Occipital lobe (tissue), 3 donors: ENCODE measurements at places on chromosomes 16 and 17.

GRCh38 chr17:6075845-6076244, 5.7 kb downstream of the WSCD1 start:
- DNase-seq: no peak

DNA sequence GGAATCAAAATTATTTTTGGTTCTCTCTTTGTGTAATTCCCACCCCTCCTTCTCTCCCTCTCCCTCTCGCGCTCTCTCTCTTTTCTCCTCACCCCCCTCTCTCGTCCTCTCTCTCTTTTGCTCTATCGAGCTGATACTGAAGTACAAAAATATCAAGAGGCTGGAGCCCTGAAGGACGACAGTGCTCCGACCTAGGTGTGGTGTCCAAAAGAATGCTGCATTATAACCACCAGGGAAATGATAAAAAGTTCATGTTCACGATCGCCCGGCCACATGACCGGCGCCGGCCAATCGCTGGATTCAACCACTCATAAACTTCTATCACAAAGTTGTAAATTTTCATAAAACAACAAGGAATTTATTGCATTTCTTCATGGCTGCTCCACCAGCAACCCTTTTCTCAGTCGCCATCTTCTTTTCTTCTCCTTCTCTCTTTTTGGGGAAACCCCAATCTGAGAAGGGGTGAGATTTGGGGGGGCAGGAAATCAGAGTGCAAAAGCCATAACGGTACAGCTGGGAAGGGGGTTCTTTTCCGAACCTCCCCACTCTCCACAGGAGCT, at the start of gene HOXB6:
HOXB6 (minus strand) TSS at position 217 of the 560 bp plus-strand sequence. CDS start 6,836 bp downstream, outside the sequence.
- no peak for DNase-seq

GRCh38 chr16:25553711-25554436, 137.9 kb upstream of the HS3ST4 start:
- no peak for DNase-seq

GRCh38 chr16:27232901-27233625, 29.7 kb downstream of the KDM8 start:
- DNase-seq: no peak

DNA sequence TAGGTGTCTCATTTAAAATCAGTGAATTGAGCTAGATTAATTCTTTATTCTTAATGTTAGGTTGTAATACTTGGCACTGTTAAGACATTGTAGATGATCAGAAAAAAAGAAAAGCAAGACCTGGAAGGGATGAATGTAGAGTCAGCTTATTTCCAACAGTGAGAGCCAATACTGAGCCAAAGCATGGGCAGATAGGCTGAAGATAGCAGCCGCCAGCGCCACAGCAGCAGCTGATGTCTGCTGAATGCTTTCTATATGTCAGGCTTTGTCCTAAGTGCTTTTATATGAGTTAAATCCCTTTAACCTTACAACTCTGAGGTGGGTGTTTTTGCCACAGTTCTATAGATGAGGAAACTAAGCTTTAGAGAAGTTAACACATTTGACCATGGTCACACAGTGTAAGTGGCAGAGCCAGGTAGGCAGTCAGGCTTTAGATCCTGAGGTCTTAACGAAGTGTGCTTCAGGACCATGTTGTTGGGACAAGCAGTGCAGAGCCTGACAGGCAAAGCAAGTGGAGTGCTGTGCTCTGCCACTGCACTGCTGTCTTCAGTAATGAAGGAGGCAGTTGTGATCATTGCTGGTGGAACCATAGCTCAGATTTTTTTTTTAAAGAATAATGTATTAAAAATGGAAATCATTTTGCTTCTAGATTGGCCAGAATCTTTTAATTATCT, 25.9 kb downstream of the TNRC6A start:
- no peak for DNase-seq

- DNase-seq: no peak
Measured at GRCh38 chr16:66293207-66293735, 73.2 kb upstream of the CDH5 start.

GRCh38 chr16:51697454-51697853, 546.4 kb upstream of the SALL1 start:
- DNase-seq: no peak

DNA sequence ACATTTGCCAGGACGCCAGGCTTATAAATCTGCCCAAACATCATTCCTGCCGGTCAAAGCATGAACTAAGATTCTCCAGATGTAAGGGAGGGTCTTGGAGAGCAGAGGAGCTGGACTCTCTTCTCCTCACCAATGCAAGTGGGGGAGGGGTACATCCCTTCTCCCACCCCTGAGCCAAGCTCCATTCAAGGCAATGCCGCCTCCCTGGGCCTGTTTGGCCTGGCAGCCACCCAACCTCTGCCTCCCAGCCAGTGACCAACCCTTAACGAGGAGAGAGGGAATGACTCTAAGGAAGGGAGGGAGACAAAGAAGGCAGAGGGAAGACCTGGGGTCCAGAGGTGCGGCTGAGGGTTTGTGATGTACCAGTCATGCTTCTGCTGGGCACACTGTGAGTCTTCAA, 13.8 kb downstream of the C17orf50 start:
- no peak for DNase-seq

DNA sequence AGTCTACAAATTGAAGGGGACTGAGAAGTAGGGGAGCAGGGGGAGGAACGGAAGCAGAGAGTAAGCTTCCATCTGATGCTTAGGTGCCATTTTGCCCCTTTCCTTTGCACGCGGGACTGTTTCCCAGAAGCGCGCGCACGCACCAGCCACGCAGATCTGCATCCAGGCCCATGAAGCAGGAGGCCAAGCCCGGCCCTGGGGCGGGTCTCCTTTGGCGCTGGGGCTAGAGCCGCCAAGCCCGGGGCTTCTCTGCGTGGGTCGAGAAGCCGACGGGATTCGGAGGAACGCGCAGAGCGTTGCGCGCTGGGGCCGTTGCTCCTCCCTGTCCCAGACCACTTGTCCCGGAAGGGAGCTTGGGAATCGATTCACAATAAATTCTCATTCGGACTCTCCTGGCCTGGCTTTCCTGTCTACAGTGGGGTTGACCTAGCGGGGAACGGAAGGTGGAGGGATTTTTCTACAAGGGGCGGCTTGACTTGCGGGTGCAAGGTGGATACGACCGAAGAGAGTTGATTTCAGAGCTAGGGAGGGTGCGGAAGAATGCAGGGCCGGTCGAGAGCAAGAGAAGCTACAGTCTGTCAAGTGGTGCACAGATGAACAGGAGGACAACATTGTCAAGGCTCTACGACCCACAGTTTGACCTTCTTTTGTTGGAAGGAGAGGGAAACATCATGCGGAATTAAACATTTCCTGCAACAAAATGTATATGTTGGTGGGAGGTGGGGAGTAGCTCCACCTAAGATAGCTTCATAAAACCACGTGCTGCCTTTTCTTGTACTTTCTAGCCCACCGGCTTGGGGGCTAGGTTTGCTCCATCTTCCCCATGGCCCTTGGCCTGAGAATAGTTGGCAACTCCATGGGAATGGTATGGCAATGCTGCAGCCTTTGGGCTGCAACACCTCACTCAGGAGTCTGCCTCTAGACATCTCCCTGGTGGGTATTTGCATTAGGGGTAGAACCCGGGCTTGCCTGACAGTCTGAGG, 4.5 kb downstream of the HOXB9 start:
- no peak for DNase-seq

GRCh38 chr17:37194208-37194607, 181.6 kb upstream of the C17orf78 start:
- DNase-seq: no peak

DNA sequence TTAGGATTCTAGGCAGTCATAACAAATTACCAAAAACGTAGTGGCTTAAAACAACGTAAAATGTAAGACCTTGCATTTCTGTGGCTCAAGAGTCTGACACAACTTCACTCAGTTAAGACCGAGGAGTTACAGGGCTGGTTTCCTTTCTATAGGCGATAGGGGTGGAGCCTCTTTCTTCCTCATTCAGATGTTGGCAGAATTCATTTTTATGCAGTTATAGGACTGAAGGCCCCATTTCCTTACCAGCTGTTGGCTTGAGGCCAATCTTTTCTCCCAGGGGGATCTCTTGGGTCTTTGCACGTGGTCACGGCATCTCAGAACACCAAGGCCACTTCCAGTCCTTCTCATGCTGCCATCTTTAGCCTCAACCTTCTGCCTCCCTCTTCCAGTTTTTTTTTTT, 145.2 kb downstream of the KCNJ2 start:
- DNase-seq: no peak

DNA sequence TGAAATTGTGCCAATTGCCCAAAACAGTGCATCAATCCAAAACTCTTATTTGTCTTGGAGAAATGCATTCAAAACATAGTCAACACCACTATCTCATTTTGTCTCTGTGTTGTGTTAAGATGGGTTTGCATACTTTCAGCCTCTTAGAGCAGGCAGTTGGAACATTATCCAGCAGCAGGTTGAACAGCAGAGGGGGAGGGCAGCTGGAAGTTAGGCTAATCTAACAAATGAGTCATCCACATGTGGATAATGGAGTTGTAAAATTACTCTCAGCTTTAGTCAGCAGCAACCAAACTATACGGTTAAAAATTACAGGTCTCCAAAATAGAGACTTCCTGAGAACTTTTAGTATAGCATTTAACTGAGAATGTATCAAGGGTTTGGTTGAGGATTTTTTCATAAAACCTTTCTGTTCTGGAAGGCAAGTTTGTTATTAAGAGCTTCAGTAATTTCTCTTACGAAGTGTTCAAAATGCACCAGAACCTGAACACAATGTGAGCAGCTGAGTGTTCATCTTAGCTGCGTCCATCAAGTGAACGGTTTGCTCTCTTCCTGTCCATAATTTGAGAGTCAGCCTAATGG, 46.3 kb downstream of the PRKCA start:
- no peak for DNase-seq

DNA sequence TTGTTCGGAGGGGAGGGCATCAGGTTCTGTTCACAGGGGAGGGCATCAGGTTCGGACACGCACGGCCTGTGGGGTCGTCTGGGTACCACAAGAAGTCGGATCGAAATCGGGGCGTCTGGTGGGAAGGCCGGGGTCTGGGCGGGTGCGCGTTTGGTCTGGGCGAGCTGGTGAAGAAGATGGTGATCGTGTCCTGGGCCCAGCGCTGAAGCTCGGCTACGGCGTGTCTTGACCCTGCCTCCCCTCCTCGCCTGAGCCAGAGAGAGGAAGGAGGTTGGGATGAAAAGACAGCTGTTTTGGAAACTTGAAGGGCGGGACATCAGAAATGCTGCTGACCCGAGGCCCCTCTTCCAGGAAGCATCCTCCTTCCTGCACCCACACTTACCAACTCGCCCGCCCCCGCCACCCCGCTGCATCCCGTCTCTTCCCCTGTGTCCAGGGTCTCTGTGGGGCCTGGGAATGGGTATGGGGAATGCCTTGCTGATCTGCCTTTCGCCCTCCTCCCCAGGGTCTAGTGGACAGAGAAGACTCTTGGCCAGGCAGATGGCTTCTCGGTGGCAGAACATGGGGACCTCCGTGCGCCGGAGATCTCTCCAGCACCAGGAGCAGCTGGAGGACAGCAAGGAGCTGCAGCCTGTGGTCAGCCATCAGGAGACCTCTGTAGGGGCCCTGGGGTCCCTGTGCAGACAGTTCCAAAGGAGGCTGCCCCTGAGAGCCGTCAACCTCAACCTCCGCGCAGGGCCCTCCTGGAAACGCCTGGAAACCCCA, 498 bp downstream of the PIMREG start:
- no peak for DNase-seq

DNA sequence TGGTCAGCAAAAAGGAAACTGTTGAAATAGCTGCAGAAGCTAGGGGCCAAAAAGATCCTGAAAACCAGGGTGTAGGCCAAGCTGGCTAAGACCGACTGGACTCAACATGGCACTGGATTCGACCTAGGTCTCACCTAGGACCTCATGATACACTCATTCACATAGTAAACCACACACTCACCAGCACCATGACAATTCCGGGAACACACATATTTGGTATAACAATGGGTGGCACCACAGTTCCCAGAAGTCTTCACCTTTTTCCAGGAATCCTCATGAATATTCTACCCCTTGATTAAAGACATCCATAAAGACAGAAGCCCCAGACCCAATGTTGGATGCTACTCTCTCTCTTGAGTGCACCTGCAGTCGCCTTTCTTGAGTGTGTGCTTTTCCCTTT, 460.1 kb downstream of the TMEM114 start:
- no peak for DNase-seq

DNA sequence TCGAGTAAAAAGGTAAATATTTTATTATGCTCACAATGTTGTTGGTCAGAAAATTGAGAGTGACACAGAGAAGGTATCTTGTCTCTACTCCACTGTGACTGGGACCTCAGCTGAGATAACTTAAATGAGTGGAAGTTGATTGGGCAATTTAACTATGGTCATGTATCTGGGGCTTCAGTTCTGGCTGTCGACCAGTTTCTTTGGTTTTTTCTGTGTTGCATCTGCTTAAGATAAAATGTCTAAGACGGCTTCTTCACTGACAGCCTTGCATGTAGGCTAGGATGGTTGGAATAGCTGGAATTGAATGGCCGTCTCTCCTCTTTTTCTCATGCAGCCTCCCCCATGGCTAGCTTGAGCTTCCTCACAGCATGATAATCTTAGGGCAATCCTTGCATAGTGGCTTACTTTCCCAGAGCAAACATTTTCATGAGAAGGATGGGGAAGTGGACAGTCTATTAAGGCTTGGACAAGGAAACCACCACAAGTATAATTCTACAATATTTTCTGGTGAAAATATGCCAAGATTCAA, 433.7 kb downstream of the KIF2B start:
- DNase-seq: no peak

DNA sequence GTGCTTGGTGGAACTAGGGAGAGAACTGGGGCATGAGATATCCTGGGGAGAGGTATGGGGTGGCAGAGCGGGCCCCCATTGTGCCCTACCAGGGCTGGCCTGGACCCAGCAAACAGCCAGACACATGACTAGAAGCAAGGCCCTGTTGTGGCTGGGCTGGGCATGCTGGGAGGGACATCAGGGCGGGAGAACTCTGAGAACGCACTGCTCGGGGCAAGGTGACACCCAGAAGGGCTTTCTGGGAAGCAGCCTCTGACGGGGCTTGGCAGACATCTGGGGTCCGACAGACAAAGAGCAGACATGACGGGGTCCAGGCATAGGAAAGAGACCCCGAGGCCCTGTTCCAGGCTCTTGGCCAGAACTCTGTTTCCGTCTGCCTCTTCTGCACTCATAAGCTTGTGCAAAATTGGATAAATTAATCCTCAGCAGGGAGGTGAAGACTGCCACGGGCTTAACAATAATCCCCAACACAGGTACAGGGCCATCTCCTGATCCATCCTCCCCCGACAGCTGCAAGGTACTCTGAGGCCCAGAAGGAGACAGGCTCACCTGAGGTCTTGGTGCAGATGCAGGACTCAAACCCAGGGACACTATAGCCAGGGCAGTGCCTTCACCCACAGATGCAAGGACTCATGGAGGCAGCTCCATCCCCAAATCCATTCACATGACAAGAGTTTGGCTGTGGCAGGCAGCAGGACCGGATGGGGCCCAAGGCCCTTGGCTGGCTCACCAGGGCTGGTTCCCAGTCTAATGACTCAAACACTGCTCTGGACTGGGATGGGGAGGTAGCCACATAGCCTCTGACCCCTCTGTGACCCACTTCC, 5.4 kb downstream of the SREBF1 start:
- DNase-seq: no peak
